Erythroblast (primary cell): ENCODE measurements at places on chromosomes 5 and 9.

- DNase-seq: no peak
Observed at GRCh38 chr9:129832982-129833381, 2.1 kb downstream of the C9orf78 start.

DNA sequence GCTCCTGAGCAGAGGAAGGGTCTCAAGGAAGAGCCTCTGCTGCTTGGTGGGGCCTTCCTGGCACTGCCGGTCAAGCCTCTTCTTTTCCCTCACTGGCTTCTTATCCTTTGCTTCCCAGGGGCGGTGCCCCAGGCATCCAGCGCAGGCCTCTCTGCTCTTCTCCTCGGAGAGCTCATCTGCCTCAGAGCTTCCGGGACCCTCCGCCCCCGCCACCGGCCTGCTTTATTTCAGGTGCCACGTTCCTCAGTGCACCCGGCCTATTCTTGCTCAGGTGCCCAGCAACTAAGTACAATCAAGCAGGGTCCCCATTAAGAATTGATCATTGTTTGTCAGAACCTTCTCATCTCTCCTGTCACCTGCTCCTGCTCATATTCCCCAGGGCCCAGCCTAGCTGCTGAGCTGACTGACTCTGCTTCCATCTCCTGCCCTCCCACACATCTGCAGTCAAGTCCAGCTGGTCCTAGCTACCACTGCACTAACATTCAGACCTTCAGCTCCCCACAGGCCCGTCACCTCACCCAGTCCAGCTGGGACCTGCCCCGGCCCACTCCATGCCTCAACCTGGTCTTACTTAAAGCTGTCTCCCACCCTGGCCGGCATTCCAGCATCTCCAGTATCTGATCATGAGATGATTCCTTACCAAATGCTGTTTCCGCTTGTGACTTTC, 114.3 kb upstream of the BOD1 start:
- DNase-seq: no peak

- DNase-seq: no peak
Observed at GRCh38 chr5:169063316-169063953, 237.5 kb downstream of the SLIT3 start.

GRCh38 chr5:36491856-36492255, 114.5 kb upstream of the SLC1A3 start:
- no peak for DNase-seq

- no peak for DNase-seq
Observed at GRCh38 chr9:137836151-137836830, 41.3 kb upstream of the CACNA1B start.

DNA sequence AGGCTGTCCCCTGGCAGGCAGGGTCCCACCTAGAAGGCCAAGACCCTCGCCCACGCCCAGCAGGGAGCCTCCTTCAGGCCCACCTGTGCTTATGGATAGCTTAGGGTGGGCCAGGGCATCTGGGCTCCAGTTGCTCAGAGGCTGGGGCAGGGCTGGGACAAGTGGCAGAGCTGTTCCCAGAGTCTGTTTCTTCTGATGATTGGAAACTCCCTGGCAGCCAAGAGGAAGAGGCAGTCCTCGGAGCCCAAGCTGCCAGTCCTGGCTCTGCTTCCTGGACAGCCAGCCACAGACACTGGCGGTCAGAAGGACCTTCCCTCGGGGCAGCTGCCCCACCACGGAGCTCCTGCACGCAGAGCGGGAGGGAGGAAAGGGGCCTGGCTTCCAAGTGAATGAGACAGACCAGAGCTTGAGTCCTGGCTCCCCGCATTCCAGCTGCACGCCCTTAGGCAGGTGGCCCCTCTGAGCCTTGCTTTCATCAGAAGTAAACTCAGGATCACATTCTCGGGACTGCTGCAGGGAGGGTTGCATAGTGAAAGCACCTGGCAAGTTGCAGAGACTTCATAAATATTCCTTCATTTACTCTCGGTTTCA, 37.9 kb upstream of the GABRP start:
- no peak for DNase-seq

DNA sequence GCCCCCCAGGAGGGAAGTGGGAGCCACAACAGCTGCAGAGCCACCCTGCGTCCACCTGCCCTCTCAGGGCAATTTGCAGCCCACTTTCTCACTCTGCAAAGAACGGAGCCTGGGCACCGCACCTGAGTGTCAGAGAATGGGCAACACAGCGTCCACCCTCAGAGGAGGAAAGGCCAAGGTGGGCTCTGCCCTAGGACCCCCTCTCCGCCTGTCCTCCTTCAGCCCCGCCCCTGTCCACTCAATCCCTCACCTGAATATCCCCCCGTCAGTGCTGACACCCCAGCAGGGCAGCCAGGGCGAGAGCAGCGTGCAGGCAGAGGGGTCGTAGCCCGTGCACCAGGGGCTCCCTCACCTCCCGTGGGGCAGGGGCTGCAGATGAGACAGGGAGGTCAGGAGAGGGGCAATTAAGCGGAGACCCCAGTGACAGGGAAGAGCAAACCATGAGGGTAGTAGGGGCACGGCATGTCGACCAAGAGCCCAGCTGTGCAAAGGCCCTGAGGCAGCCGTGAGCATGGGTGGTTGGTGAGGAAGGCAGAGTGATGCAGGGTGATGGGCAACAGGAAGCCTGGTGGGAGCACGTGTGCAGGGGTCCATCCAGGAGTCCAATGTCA, 140.3 kb downstream of the OLFM1 start:
- no peak for DNase-seq

GRCh38 chr5:14143841-14144585, 871 bp downstream of the TRIO start:
- peak; percentile 56 for DNase-seq

- DNase-seq: no peak
Observed at GRCh38 chr9:22129133-22129532, 120.0 kb upstream of the CDKN2B start.

- DNase-seq: no peak
Observed at GRCh38 chr9:89579741-89580385, 24.9 kb upstream of the GADD45G start.

DNA sequence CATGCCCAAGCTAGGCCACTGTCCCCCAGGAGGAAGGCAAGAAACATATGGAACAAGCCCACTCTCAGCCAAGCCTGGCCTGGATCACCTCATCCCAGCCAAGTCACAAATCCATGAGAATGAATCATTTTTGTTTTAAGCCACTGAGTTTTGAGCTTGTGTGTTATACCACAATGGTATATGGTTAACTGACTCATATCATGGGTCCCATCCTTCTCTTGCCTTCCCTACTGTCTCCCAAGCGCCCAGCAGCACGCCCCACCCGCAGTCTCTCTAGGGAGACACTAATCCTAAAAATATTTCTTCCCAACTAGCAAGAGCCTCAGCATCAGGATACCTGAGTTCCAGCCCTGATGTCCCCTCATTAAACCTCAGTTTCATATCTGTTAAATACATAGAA, 248.1 kb downstream of the CDK5RAP2 start:
- no peak for DNase-seq

DNA sequence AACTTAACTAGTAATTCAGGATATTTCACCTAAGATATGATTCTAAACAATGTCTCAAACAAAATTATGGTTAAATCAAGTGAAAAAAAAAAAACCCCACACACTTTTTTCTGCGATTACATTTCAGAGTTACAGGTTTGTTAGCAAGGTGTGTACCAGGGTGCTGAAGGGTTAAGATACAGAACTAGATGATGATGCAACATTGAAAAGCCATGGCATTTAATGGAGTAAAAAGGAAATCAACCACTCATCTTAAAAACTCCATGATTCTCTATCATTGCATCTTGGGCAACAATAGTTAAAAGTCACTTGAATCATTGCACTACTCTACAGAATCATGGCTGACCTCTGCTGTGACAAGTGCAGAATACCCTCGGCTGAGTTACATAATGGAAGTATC, 270.3 kb upstream of the EFNA5 start:
- DNase-seq: no peak

DNA sequence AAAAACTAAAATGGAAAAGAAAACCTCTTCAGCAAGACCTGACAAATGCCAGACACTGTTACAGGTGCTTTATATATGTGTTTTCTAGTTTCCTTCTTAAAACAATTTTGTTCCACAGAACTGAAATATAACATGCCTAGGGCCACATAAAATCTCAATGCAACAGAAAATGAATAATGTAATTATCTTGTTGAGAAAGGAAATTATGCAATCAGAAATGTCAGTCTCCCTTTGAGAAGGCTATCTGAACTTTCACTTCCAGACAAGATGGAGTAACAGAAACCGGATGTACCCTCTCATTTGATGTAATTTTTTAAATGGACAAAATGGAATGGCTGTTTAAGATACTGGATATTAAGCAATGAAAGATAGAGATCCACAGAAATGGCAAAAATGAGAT, 79.2 kb downstream of the AGTPBP1 start:
- DNase-seq: no peak

GRCh38 chr5:180866985-180867384, 5.9 kb upstream of the ZFP62 start:
- no peak for DNase-seq

DNA sequence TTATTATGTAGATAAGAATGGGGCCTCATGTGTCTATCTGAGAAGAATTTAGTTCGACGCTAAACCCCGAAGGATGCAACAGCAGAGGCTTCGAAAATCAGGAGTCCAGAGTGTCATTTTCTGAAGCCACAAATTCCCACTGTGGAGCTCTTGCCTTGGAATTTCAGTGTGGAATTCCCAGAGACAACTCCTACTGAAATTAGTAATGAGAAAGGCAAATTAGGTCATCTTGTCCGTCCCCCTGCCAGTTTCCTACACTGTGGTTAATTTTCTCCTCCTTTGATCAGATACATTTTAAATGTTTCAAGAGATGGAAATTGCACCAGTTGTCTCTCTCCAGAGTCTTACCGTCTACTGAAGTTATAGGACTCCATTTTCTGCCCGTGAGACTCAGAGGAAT, 633.6 kb downstream of the BNC2 start:
- DNase-seq: no peak

DNA sequence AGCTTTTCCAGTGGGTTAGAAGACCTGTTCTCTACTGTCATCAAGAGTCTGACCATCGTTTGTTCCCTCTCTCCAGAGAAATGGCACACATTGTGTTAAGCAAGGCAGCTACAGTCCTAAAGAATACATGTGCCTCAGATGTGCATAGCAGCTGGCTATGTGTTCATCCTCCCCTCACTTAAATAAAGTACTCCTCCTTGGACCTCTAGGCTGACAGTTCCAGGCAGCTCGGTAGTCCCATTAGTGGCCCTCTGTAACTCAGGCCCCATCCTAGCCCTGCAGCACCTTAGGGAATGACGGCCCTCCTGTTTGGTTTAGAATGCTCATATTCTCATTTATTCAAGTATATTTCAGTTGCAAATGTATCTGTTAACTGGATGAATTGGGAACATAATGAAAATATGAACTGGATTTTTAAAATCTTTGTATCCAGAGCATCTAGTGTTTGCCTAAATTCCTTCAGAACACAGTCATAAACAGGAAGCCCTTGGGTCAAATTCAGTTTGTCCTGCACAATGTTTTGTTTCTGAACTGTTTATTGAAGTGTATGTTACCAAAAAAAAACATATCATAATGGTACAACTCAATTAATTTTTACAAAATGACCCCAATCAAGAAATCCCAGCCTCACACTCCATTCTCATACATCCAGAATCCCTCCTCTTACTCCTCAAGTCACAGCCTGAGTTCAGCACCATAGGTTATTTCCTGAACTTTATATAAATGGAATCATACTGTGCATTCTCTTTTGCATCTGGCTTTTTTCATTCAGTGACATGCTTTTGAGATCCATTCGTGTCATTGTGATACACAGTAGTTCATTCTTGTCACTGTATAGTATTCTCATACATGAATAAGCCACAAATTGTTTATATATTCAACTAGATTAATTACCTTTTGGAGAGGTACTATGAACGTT, 1.6 kb upstream of the ASPN start:
- no peak for DNase-seq
